ENCODE measurements at places on chromosomes 7 and 10.

DNA sequence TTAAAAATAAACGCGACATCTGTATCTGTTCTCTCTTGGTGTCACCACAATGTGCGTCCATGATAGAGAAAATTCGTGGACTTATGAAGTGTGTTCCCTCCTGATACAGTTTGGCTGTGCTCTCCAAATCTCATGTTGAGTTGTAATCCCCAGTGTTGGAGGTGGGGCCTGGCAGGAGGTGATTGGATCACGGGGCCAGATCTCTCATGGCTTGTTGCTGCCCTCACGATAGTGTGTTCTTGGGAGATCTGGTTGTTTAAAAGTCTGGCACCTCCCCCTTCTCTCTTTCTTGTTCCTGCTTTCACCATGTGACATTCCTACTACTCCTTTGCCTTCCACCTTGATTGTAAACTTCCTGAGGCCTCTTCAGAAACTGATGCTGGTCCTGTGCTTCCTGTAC is 229.4 kb upstream of the MYO3A start:
- no peak for DNase-seq

DNA sequence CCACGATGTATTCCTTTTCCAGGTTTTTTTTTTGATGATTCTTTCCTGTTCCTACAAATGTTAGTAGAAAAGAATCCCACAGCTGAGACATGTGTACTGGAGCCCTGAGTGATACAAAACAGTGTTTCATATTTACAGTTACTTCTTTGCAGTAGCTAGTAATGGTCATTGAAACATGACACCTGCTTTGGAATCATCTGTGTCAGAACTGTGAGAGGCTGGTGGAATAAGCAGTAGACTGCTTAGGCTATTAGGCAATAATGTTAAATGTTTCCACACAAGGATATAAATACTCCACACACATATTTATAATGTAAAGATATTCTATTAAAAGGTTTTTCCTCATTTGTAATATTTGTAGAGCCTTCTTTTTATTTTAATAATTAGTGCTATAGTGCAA is 394.0 kb downstream of the THSD7A start:
- DNase-seq, result no peak

DNA sequence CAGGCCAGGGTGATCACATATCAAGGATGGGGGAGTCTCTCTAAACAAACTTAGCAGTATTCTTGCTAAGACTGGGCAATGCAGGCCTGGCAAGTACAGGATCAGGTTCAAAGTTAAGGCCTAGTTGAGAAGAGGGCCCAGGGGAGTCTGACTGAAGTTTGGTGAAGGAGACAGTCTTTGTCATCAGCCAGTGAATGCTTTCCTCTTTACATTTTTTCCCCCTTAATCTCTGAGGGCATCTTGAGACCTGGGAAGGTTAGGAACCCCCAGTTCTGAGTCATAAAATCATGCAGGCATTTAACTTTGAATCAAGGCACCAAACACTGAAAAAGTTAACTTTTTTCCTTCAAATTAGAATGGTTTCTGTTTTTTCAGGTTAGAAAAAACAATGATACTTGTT is 311.5 kb downstream of the REEP3 start:
- DNase-seq, result no peak

- no peak for DNase-seq
Observed at GRCh38 chr7:150431839-150432658, 18.4 kb upstream of the GIMAP8 start.

DNA sequence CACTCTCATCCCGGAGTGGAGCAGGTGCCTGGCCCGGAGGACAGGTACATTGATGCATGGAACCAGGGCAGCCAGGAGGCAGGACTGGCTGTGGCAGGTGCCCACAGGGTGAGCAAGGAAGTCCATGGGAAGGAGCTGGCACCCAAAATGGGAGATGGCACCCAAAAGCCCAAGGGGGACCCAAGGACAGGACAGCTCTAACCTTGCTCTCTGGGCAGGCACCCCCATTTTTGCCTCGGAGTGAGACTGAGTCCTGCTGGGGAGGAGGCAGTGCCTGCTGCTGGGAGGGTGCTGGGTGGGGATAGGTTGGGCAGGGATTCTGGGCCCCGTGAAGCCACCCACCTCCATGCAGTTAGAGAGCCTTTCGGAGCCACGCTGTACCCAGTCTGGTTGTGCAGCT is 234.5 kb downstream of the TCERG1L start:
- DNase-seq, result no peak

DNA sequence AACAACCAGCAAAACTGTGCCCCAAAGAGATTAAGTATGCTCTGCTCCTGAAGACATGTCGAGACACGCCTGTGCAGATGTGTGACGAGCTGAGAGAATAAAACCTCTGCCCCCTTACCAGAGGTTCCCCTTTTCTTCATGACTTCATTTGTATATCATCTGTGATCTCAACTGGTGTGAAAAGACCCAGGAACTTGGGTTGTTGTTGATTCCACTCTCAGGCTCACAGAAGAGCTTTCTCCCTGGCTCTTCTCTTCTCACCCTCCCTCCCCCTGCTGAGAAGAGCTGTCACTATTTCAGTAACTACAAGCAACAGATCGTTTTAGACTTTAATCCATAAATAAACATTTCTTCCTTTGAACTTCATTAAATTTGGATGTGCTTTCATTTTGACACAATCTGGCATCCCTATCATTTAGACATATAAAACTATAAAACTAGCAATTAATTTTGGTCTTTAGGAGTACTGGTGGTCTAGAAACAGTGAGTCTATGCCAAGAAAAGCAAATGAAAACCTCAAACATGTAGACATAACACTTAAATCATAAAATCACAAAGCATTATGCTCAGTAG is 179.3 kb upstream of the FZD8 start:
- DNase-seq, result no peak

DNA sequence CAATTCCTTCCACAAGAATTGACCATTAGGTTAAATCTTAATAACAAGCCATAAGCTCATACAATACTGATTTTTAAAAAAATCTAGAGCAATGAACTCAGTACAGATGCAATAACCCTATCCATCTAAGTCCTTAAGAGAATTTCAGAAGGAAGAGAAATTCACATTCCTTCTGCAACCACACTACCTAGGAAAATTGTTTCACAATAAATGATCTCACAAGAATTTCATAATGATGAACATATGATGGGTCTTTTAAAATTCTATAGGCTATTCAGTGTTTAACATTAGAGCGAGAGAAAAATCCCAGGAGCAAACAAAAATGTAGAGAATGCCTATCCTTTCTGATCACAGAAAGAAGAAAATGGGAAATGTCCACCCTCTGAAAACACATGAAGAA is 70.0 kb upstream of the MAGI2 start:
- DNase-seq, result no peak

Measured in activated naive CD8-positive, alpha-beta T cell treated with anti-CD3 and anti-CD28 coated beads, Interleukin-2, amount 10 ng/mL, durations not matched to agents 7 days and 5 days (primary cell).